ENCODE measurements at places on chromosomes 11 and 22.

DNA sequence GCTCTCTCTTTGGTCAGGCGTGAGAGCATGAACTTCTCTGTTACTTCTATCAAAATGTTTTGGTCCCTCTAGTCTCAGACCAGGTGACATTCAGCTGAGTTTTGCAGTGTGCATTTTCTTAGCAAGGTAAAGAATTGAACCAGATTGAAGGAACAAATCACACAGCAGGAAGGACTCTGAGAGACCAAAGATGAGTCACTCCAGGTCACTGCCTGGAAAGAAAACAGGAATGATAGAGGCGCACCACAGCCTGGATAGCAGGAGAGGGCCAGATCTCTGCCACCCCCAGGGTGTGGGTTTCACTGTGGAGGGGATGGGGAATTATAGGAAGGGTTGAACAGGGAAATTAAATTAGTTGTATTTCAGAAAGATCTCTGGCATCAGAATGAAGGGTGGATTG lies 788.3 kb downstream of the NTM start:
- DNase-seq = no peak

DNA sequence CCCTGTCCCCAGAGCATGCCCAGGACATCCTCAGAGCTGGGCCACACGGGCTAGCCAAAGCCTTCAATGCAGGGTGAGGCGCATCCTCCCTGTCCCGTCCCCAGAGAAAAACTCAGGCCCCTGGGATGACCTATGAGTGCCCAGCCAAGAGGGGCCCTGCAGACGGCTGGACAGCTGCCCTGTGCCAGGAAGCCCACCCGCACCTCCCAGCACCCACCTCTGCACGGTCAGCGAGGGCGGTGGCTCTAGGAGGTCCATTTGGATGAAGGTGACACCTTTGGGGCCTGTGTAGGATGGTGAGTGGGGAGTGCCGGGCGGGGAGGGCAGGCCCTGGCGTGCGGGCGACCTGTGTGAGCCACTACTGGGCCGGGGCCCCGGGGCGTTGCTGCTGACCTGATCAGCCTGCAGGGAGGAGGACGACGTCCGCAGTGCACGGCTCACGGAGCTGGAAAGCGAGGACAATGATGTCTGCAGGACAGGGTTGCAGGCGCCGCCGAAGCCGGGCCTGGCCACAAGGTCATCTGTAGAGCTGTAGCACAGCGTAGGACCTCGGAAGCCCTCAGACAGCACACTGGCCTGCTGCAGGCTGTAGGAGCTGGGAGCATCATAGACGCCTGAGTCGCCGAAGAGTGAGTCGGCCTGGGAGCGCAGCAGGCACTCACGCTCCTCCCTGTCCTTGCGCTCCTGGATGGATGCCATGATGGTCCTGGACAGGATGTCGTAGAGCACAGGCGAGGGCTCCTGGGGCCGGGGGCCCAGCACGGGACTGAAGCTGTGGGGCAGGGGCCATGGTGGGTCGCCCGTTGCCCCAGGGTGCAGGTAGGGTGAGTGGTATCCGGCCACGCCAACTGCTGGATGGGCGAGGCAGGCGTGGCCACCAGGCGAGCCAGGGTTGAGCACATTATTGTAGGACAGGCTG lies 180.5 kb downstream of the IGLL1 start:
- no peak for DNase-seq

- no peak for DNase-seq
These were observed 58.6 kb downstream of the MACROD1 start for GRCh38 chr11:64107303-64107702.

- DNase-seq = no peak
These were observed 321.1 kb upstream of the PLET1 start for GRCh38 chr11:112581747-112582146.

GRCh38 chr11:130562549-130562948 lies 114.1 kb downstream of the ADAMTS15 start:
- no peak for DNase-seq

- no peak for DNase-seq
These were observed 24.2 kb downstream of the ALX4 start for GRCh38 chr11:44285756-44286155.

- no peak for DNase-seq
These were observed 3.1 kb upstream of the PARVB start for GRCh38 chr22:44020981-44021380.

DNA sequence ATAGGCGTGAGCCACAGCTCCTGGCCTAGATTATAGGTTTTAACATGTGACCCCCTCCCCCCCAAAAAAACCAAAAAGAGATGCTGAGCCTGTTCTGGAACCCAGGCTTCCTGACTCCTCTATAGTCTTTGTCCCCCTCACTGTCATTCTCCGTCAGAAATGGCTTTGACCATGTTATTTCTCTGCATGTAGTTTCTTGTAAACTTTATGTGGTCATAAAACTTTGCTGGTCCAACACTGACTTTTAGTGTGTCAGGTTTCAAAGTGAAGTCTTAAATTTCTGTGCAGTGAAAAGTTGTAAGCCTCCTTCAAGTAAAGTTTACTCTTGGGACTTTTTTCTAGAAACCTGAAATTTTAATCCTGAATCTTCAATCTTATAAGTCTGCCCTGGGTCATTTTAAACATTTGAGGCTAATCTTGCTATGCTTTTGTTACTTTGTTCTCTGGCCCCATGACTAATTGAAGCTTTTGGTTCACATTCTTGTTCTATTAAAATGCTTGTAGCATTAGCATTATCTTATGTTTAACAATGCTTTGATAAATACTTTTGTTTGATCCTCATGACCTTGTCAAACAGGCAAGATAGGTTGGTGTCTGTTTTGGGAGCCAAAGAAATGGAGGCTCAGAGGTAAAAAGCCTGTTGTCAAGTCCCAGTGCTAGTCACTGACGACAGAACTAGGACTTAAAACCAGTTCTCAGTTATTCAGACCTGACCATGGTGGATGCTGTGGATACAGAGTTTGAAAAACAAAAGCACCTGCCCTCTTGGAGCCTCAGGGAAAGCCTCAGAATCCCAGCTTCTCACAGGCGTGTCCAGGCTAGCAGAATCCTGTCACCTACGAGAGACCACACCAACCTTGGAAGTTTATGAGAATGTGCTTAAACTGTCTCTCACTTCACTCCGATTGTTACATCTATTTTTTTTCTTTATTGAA lies 87.7 kb upstream of the HORMAD2 start:
- no peak for DNase-seq

- no peak for DNase-seq
These were observed 1276.1 kb downstream of the LRRC4C start for GRCh38 chr11:40183073-40184064.

DNA sequence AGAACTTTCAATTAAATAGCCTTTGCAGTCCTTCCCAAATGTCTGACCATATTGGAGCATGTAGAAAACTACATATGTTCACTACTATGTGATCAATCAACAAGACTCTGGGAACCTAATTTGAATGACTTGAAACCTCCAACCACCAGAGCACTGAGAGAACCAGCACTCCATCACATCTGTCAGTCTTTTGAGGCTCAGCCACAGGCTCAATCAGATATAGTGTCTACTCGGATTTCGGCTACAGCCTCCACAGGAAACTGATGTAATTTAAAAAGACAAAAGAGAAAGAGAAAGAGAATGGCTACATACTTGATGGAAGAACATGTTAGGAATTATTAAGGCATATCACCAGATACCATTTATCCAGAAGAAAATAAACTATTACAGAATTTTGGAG lies 859.0 kb downstream of the FAM181B start:
- DNase-seq = no peak

- no peak for DNase-seq
These were observed 240.6 kb downstream of the ETS1 start for GRCh38 chr11:128346804-128347203.

DNA sequence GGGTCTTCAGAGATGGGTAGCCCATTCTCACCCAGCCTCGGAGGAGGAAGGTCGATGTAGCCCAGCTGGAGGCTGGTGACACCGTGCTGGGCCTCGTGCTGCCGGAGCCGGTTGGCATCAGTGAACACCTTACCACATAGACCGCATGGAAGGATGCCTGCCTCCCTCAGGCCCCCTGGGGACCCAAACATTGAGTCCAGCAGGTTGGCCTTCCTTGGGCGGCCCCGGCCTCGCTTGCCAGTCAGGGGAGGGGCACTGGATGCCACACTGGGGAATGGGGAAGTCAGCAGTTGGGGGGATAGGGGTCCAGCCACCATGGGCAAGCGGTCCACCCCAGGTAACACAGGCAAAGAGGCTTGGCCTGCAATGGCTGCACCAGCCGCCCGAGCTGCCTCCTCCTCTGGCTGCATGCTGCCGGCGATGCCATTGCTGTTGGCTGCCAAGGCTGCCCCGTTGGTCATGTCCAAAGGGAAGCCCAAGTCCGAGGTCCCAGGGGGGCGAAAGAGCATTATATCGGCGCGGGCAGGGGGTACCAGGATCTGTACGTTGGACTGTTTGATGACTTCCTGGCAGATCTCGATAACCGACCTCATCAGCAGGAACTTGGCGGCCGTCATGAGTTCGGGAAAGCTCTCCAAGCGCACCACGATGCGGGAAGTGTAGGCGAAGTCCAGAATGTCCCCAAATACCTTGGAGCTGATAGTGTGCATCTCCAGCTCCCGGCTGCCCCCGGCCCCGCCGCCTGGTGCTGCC lies 1.4 kb downstream of the PATZ1 start:
- peak; percentile 4 for DNase-seq

DNA sequence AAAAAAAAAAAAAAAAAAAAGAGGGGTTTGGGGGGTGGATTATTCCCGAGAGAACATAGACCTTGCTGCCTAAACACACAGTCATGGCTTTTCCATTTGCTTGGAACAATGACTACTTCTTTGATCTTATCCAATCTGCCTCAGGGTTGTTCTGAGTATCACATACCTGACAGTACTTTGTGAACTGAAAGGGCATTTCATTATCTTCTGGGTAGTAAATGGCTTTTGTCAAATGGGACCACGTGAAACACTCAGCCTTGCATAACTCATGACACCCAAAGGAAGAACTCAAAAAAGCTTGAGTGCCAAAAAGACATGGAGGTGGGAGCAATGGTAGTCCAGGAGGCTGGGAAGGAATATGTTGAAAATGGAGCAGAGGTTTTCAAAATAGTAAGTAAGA lies 123.2 kb upstream of the BID start:
- no peak for DNase-seq

- no peak for DNase-seq
These were observed 541.7 kb downstream of the METTL15 start for GRCh38 chr11:28649922-28650321.

DNA sequence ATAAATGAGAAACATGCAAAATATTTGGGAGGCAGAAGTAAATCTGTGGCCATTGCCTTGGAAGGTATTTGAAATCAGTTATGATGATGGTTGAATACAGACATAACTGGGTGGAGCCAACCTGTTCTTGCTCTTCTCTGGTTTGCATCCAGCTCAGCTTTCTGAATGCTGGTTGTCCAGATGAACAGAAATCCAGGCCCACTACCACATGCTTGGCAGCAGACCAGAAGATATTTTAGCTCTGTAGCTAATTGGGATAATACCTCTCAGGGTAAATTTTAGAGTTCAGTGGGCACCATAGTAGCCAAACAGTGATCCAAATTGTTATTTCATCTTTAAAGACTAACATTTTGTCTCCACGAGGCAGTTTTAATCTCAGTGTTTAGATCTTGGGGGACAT lies 308.3 kb downstream of the RAB38 start:
- no peak for DNase-seq

DNA sequence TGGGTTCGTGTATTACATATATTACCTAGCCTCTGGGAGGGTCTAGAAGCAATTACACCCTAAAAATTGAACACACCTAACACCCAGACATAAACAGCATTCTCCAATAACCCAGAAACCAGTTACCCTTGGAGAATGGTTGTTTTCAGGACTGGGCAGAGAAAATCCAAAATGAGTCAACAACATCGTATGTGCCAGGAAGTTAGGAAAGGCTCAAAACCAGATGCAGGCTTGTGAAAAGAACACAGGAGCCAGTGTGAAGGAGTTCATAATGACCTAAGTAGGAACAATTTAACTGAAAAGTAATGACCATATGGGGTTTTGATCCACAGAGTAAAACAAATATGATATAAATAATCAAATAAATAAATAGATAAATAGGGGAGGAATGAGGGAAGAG lies 5.1 kb upstream of the CLPB start:
- DNase-seq = no peak

DNA sequence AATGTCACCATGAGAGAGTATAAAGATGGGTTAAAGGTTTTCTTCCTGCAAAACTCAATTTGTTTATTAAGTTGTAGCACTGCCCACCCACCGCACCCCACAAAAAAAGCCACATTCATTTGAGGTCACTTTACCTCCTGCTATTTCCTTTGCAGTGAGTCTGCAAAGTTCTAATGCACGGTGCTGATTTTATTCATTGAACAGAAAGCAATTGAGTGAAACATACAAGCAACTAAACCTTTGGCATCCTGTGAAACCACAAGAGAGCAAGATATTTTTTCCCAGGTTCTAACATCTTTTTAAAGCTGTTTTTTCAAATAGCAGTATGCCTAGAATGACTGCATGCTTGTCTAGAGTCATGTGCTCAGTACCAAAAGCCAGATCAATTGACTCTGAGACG lies 39.0 kb downstream of the RRAS2 start:
- DNase-seq = no peak

GRCh38 chr22:44100411-44100810 lies 76.3 kb downstream of the PARVB start:
- no peak for DNase-seq

GRCh38 chr11:60718524-60719316 lies 5.8 kb upstream of the MS4A18 start:
- DNase-seq = no peak

- no peak for DNase-seq
These were observed 25.1 kb upstream of the PAMR1 start for GRCh38 chr11:35550374-35551036.

DNA sequence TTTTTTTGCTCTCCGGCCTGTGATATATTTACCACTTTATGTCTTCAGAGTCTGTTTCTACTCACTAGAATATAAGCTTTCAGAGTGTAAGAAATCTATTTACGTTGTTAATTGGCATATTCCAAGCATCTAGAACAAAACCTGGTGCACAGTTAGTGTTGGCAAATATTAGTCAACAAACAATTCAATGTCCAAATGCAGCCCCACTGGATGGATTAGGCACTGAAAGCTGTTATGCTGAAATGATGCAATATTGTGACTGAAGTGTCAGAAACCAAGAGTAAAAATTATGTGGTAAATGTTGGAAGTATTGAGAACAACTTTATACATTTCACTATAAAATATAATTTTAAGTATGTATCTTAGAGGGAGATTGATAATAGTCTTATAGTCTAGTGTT lies 24.8 kb downstream of the CASP4 start:
- no peak for DNase-seq

DNA sequence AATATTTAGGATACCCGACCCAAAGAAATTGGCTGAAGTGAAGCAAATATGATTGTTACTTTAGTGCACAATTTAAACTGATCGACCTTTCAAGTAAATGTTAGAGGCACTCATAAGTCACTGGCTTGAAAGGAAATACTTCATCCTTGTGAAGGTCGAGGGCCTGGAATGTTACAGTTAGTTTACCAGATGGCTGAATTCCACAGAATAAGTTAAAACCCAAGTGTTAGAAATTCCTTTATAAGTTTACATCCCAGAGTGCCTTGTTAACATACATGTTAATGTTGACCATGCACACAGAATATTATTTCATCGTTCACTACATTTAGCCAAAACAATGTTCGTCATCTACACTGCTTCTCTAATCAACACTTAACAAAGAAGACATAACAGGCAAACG lies 235.5 kb upstream of the ANO3 start:
- DNase-seq = no peak
